Uterine smooth muscle cell (primary cell): ENCODE measurements at places on chromosomes 11 and 22. TPM values are rescaled to one million over a fixed set of nuclear protein-coding genes. Genes with fewer than 3 reads are reported as not detected.

The CFAP300 gene
- total RNA-seq: 5.9 and 7.9 TPM in 2 replicates

The PNPLA5 gene
- under 0.01 TPM in 1 of 2 replicates, not detected in the other for total RNA-seq

The AMBRA1 gene
- 26.0 and 30.8 TPM in 2 replicates for total RNA-seq

The DDX25 gene
- under 0.01 and 0.11 TPM in 2 replicates for total RNA-seq

The OR8D1 gene
- total RNA-seq: under 0.01 TPM in 1 of 2 replicates, not detected in the other

The SLC22A12 gene
- not detected in 2 replicates for total RNA-seq

The MCAT gene
- 15.2 and 16.3 TPM in 2 replicates for total RNA-seq

The OPCML gene
- under 0.01 and 0.22 TPM in 2 replicates for total RNA-seq

The AQP11 gene
- 2.5 and 9.1 TPM in 2 replicates for total RNA-seq

The BAIAP2L2 gene
- 5.1 and 7.2 TPM in 2 replicates for total RNA-seq

The NDUFV1 gene
- 168 and 191 TPM in 2 replicates for total RNA-seq

The SERHL2 gene
- 4.5 and 5.9 TPM in 2 replicates for total RNA-seq

The KCTD14 gene
- total RNA-seq: 0.62 and 1.00 TPM in 2 replicates

The OR52N4 gene
- not detected in 2 replicates for total RNA-seq

The TMEM151A gene
- total RNA-seq: under 0.01 and 0.11 TPM in 2 replicates

The PTPRCAP gene
- 0.44 and 0.62 TPM in 2 replicates for total RNA-seq

The SIK2 gene
- total RNA-seq: 5.9 and 6.1 TPM in 2 replicates

The OR5L1 gene
- total RNA-seq: not detected in 2 replicates
